ENCODE measurements at places on chromosomes 12 and 14.
A peak's percentile ranks its signal among the peaks of the same experiment; 100 is the strongest.

GRCh38 chr12:6788972-6789924 is at the start of gene CD4:
Gene CD4, plus strand, starts transcription at chr12:6789528. Its CDS starts 10,611 bp downstream, at chr12:6800139.
- peak; percentile 56 for DNase-seq

- no peak for DNase-seq
Observed at GRCh38 chr14:51616256-51616655, 35.5 kb upstream of the FRMD6 start.

GRCh38 chr14:68535404-68536017 is 257.4 kb downstream of the ZFP36L1 start:
- no peak for DNase-seq

DNA sequence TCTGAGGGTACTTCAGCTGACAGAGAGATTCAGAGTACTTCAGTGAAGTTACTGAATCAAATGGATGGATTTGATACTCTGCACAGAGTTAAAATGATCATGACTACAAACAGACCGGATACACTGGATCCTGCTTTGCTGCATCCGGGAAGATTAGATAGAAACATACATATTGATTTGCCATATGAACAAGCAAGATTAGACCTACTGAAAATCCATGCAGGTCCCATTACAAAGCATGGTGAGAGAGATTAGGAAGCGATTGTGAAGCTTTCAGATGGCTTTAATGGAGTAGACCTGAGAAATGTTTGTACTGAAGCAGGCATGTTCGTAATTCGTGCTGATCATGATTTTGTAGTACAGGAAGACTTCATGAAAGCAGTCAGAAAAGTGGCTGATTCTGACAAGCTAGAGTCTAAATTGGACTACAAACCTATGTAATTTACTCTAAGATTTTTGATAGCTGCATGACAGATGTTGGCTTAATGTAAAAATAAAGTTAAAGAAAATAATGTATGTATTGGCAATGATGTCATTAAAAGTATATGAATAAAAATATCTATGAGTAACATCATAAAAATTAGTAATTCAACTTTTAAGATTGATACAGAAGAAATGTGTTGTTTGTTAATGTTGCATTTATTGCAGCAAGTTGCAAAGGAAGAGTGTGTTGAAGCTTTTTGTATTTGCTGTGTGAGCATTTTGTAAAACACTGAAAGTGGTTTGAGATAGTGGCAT is 136.1 kb upstream of the RAP1B start:
- no peak for DNase-seq

DNA sequence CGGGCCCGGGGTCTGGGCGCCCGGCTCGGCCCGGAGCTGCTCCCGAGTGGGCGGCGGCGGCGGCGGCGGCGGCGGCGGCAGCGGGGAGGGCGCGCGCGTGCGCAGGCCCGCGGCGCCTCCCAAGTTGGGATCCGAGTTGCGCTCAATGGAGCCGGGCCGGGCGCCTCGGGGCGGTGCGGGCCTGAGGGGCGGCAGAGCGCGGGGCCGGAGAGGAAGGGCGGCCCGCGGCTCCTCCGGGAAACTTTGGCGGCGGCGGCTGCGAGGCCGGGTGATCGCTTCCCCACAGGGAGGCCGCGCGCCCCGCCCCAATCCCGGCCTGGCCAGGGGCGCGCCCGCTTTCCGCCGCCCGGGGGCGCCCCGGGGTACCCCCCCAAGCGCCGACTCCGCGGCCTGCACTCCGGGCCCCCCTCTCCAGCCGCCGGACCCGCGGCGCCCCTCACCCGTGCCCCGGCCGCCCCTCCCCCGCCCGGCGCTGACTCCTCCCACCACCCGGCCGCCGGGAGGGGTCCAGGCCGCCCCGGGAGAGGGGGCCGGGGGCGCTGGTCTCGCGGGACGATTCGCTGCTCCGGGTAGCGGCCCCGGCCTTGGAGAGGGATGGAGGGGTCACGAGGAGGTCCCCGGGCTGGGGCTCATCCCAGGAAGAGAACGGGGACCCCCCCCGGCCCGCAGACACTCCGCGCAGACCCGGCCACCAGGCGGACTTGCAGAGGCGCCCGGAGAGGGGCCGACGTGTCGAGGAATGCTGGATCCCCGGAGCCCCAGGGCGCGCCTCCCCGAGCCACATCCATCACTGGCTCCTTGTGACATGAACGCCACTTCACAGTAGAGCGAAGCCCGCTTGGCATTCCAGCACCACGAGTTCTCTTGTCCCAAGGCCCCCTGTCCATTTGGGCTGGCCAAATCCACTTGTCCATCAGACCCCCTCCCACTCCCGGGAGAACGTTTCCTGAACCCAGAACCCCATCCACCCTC is at the start of gene RILPL1:
Gene RILPL1 (minus strand): TSS at position 48 of the 972 bp plus-strand sequence. CDS start 237 bp downstream, outside the sequence.
- DNase-seq = peak; percentile 25

- DNase-seq = no peak
Observed at GRCh38 chr12:55713721-55714120, 2.1 kb upstream of the BLOC1S1 start.

DNA sequence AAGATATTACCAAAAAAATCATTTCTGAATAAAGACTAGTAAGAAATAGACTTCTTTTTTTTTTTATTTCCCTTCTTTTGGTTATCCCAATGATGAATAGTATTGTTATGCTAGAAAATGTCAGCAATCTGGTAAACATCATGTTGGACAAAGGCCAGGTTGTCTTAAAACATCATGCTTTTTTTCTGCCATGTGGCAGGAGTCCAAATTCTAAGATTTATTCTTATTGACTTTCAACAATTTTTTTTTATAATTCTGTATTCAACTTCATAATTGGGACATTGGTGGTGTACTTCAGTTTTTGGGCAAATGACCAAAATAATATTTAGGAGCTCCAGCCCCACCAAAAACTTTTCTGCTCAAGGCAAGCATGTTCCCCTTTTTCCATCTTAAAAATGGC is 10.5 kb downstream of the DCN start:
- DNase-seq = no peak

- DNase-seq = no peak
Observed at GRCh38 chr12:52188658-52189057, 3.2 kb downstream of the KRT80 start.

GRCh38 chr12:79119796-79120195 is 255.2 kb downstream of the SYT1 start:
- DNase-seq = no peak

GRCh38 chr14:65704850-65705249 is 292.3 kb downstream of the FUT8 start:
- DNase-seq = no peak

- DNase-seq = no peak
Observed at GRCh38 chr12:5259523-5259922, 172.4 kb upstream of the NTF3 start.

DNA sequence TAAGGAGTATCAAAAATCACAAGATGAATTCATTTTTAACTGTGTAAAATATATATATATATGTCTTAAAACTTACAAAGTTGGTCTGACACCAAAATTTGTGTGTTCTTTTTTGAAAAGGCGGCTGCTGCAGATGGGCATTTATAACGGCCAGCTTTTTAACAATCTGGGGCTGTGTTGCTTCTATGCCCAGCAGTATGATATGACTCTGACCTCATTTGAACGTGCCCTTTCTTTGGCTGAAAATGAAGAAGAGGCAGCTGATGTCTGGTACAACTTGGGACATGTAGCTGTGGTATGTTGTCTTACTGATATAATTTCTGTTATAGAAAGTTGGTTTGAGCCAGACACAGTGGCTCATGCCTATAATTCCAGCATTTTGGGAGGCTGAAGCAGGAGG is 47.0 kb downstream of the TTC8 start:
- no peak for DNase-seq

- no peak for DNase-seq
Observed at GRCh38 chr12:106097011-106097410, 41.7 kb downstream of the NUAK1 start.

- DNase-seq = no peak
Observed at GRCh38 chr12:51192284-51192671, 19.3 kb upstream of the TFCP2 start.

DNA sequence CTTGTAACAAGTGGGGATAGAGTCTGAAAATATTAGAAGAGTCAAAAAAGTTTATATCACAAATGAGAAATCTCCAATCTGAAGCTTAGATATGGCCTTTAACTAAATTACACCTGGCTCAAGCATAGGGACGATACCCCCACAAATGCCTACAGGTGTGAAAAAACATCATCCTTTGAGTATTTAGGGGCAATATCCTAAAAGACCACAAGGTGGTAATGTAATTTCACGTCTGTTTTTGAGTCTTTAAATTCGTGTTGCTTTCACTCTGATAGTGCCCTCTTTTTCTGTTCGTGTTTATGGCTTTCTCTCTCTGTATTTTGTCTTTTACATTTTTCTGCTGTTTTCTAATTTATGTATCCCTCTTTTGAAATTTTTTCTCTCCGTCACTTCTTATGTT is 84.3 kb downstream of the ETNK1 start:
- DNase-seq = no peak

- DNase-seq = peak; percentile 32
Observed at GRCh38 chr12:9331218-9331626, 123.0 kb upstream of the PZP start.

DNA sequence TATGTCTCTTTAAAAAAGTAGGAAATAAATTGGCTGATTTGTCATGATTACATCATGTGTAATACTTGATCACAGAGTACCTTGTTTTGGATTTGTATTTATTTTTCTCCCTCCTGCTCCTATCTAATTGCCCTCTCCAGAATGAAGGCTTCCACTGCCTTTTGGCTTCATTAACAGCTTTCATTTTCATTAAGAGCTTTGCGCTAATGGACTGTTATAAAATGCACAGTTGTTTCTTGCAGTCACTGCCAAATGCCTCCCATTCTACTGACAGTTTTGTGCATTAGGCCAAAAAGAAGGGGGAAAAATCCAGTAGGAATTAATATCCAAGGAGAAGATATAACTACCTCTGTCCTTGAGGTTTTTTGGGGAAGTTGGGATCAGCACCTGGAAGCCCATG is 159.2 kb downstream of the NRXN3 start:
- DNase-seq = no peak

- DNase-seq = no peak
Observed at GRCh38 chr12:131000000-131000486, 46.3 kb downstream of the ADGRD1 start.

DNA sequence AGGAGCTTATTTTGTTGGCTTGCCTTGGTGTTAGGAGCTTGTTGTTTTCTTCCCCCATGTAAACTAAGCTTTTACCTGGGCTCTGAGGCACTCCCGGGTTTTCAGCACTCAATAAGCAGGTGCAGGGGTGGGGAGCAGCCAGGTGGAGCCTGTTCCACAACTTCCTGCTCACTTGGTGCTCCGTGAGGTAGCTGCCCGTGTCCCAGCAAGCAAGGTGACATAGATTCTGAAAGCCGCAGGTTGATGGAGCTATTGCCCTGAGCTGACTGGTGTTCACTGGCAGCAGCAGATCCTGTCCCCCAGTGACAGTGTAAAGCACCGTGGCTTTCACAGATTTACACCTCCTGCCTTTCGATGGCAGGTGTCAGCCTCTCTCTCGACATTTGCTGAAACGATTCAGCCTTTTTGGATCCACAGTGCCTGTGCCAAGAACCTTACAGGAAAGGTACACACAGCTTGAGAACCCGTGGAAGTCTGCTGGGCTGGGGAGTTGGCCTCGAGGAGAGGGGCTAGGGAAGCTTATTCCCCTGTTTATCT is 295.7 kb upstream of the FKBP4 start:
- no peak for DNase-seq

DNA sequence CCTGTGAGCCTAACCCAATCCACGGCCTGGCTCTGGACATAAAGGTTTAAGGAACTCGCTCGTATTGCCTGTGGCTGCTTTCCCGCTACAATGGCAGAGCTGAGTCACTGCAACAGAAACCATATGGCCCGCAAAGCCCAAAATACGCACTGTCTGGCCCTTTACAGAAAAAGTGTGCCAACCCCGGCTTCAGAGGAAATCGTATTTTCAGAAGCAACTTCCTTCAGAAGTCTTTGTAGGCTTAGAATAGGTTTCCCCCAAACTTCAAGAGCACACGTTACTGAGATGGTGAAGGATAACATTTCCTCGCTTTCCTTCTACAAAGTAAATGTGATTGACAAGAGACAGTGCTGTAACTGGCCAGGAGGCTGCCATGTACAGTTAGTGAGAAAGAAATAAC is 34.8 kb upstream of the TESC start:
- no peak for DNase-seq

- no peak for DNase-seq
Observed at GRCh38 chr14:75254901-75255584, 23.6 kb upstream of the FOS start.

GRCh38 chr12:8696442-8697090 is 1.2 kb upstream of the RIMKLB start:
- DNase-seq = no peak

GRCh38 chr14:20662968-20663732 is 21.2 kb upstream of the RNASE4 start:
- peak; percentile 56 for DNase-seq

DNA sequence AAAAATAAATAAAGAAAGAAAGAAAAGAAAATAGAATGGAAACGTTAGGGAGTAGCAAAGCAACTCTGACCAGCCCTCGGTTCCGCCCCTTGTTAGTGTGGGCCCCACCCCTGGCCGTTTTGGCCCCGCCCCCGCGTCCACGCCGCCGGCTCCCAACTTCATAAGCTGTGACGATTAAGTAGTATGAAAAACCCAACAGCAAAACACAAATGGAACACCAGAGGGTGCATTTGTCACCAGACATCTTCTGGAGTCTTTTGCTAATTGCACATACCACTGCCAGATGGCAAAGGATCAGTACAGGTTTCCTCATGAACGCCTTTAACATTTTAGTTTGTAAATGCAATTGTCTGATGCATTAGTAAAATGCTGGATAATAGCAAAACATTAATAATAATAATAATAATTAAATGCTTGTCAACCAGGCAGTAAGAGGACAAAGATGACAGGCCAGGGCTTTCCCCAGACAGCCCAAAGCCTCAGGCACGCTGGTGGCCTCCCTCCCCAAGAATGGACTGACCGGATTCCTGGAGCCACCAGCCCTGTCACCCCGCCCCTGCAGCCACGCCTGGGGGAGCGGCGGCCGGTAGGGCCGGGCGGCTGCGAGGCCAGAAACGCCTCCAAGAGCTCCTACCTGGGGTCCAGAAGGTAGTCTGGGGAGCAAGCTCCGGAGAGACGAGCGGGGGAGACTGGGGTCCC is 23.6 kb downstream of the HSP90AA1 start:
- peak; percentile 41 for DNase-seq

- DNase-seq = no peak
Observed at GRCh38 chr14:74546416-74546815, 52.9 kb downstream of the ISCA2 start.

GRCh38 chr12:39805651-39806050 is 186.0 kb upstream of the ABCD2 start:
- DNase-seq = no peak

DNA sequence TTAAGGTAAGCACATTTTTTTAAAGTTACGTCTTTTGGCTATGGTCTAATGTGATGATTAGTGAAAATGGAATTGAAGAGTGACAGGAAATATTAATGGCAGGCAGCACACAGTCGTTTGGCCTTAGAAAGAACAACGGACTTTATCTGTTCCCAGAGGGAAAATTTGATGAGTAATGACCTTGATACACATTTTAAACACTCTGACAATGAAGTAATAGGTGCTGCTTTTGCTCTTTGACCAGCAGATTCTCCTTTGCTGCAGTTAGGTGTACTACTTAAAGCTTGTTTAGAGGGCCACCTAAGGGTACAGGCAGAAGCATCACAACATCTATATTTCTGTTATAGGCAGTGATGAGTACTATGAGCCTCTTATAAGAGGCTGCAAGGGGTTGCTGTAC is 27.1 kb upstream of the RNU6-8 start:
- DNase-seq = no peak
